SHP77 treated with DMSO at 0.1 percent for 48 hours (cell line): ENCODE measurements at places on chromosomes 2 and 18.

- DNase-seq: no peak
These were observed 36.0 kb upstream of the FZD5 start for GRCh38 chr2:207805566-207806226.

GRCh38 chr2:142778289-142778688 is 99.2 kb upstream of the KYNU start:
- DNase-seq: no peak

DNA sequence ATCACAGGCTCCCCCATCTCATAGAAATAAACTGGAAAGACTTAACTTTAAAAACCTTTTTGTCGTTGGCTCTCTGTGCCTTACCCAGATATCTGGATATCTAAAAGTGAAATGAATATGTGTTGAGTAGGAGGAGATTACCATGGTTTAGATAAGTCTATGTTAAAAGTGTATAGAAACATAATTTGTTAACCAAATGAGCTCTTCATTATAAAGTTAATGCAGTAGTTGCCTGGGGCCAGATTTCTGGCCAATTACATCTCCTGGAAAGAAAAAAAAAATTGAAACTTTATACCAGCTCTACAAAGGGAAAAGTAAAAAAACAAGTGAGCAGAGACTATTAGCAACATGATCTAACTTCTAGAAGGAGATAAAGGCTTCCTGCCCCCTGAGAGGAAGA is 259.6 kb upstream of the UBE2E3 start:
- no peak for DNase-seq

DNA sequence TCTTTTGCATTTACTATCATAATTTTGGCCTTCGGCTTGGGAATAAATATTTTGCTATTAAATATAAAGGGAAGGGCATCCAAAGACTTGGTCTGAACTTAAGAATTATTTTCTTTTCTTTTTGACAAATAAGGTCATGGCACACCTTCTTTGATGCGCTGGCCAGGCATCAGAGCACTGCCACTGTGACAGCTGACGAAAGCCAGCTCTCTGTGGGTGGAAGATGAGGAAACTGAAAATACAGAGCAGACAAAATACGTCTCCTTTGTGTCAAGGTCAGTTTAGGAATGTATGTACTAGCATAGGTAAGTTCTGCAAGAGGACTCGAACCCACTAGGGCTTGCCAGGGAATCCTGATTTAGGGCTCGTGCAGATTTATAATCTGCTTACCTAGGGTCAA is 155.9 kb upstream of the MEIS1 start:
- no peak for DNase-seq

DNA sequence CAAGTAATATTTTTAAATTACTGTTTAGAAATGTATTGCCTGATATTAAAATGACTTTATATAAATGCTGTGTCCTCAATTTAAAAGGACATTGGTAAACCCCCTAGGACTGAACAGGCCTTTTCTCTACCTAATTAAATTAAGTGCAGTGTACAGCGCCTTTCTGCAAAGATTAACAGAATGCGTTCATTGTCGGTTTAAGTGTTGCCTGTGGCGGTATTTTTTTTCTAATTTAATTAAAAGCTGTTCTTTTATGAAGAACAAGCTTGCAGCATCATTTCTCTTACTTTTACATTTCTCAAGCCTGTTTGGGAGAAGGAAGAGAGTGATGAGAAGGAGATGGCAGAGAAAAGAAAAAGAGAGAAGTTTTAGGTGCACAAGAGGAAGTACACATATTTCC is 344.9 kb downstream of the CPS1 start:
- DNase-seq: no peak

GRCh38 chr2:42032224-42032620 is 15.6 kb upstream of the PKDCC start:
- DNase-seq: no peak

DNA sequence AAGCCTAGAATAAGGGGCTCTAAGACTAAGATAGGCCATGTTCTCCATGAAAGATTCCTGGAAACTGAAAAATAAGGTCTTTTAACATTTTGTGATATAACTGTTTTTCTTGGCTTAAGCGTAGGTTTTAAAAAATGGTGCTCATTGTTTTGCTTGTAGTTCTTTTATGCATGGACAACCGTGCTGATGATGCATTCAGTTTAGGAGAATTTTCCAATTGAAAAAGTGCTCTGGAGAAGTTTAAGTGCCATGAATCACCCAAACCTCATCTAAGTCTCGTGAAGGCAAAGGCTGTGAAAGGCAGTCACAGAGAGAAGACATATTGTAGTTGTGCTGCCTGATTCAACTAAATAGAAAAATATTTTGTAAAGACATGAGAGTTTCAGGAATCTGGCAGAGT is 111.8 kb upstream of the GAREM1 start:
- no peak for DNase-seq

- DNase-seq: no peak
These were observed 192.1 kb downstream of the SP3 start for GRCh38 chr2:173773076-173773475.

DNA sequence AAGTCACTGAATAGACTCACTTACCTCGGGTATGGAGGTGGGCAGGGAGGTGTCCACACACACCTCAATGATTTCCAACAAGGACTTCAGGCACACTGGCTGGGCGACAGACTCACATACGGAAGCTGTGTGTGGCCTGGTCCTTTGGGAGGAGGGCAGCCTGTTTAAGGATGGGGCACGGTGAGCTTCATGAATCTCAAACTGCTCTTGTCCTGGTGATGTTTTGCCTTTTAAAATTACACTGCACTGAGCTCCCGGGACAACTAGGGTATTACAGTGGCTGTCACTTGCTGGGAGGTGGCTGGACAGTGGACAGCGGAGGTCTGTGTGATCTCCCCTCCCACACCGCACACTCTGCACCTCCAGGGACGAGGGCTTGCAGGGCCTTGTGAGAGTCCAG is 211.6 kb downstream of the SNTG2 start:
- DNase-seq: no peak

DNA sequence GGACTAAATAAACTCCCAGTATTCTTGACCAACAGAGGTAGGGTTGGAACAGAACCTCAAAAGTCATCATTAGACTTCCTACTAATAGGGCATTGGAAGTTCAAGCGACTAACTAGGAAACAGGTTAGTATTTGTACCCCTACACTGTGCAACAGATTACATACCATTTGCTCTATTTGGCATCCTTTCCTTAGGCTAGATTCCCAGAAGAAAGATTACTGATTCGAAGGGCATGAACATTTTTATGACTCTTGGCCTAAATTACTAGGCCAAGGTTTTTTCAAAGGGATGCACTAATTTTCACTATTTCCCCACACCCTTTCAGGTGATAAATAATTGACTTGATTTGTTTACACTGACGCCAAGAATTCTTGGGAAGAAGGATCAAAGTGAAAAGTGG is 104.8 kb upstream of the CYP1B1 start:
- no peak for DNase-seq

GRCh38 chr2:55302241-55302640 is 33.2 kb upstream of the MTIF2 start:
- DNase-seq: no peak

DNA sequence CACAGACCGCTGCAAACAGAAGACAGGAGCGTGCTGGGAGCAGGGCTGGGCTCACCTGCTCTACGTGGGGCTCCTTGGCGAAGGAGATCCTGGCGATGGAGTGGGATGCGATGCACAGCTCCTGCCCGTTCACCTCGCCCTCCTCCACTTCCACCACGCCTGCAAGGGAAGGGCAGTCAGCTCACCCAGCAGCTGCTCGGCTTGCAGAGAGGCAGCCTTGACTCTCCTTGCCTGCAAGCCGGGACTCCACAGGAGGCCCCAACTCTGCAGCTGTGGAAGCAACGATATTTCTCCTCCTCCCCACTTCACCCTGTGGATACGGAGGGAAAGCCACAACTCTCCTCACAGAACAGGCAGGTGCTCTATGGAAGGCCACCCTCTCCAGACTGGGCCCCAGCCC is 35.1 kb downstream of the THAP4 start:
- DNase-seq: no peak

- peak; percentile 69 for DNase-seq
These were observed 105.2 kb downstream of the NETO1 start for GRCh38 chr18:72762515-72763122.

DNA sequence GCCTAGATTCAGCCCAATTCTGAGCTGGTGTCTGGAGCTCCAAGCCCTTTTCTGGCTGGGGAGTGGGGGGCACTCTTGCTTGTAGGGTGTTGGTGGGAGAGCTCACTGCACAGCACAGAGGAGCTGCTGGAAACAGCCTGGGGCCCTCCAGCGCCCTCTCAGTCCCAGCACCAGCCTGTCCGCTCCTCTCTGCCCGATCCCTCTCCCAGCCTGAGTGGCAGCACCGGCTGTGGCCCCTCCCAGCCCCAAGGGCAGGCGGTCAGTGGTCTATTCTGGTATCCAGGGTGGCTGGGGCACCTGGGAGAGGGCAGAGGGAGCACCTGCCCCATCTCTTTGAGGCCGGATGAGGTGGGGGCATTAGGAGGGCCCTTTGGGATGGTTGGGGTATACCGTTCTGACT is 13.2 kb upstream of the DES start:
- no peak for DNase-seq

- DNase-seq: no peak
These were observed 4.1 kb downstream of the HS6ST1 start for GRCh38 chr2:128314348-128315121.

DNA sequence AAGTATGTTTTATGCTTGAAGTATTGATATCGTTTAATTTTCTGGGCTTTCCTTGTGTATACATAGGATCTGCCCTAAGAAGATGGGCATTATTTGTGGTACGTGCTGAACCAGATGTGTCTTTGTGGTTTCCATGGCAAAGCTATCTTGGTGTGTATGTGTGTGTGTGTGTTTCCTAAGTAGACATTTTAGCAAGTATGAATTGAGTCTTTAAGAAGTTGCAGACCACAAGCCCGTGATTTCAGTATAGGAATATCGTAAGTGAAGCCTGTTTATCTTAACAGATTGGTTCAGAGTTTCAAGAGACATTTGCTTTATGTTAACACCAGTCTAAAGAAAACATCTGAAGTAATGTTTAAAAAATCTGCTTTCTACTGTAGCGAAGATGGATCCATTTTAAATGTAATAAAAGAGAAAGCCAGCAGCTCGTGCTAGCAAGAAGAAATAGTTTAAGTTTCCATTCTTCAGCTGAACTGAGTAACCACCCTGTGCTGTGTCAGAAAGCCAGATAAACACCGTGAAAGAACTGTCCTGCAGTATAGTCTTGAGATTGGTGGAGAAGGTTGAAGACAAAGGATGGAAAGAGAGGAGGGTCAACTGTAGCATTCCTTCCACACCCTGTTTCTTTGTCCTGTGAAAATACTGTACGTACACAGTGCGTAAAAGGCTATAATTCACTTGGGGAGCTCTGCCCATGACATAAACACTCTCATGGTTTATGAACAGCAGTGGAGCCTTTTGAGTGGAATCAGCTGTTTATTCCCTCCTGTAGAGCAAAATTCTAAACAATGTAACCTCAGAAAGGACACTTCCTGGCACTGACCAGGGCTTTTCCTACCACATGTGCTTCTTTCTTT is 91.9 kb upstream of the FOSL2 start:
- no peak for DNase-seq

- DNase-seq: no peak
These were observed 108.4 kb downstream of the IRS1 start for GRCh38 chr2:226691255-226691654.

GRCh38 chr2:219003979-219004378 is 10.8 kb upstream of the CRYBA2 start:
- no peak for DNase-seq

DNA sequence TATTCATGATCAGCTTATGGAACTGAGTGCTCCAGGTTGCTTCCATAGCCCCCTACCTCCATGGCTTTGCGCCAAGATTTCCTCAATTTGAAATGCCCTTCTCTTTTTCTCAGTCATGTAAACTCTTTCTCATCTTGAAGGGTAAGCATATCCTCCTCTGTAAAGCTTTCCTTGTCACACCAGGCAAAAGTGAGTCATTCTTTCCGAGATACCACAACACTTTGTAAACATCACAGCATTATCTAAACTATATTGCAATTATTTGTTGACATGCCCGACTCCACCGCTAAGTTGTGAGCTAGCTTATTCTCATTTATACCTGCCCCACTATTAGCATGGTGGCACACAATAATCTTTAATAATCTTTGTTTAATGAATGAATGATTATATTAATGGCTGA is 419.5 kb upstream of the CHST9 start:
- no peak for DNase-seq

- no peak for DNase-seq
These were observed 944.9 kb downstream of the CNTNAP5 start for GRCh38 chr2:124970030-124970429.

DNA sequence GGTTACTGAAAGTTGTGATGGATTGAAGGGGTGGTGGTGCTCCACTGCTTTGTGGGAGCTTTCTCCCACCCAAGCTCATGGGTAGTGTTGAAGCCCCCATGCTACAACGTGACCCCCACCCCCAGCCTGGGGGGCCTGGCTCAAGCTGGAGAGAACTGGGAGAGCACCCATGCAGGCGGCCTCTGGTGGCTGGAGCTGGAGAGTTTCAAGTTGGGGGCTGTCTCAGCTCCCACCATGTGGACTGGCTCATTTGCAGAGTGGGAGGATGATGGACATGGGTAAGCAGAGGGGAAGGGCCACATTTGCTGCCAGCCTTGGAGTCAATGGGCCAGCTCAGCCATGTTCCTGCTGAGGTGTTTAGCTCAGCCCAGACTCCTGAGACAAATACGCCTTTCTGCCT is 62.8 kb downstream of the INPP4A start:
- no peak for DNase-seq

GRCh38 chr2:238694922-238695321 is 153.0 kb upstream of the TWIST2 start:
- no peak for DNase-seq

GRCh38 chr2:71941726-71942525 is 205.7 kb downstream of the CYP26B1 start:
- DNase-seq: no peak

- DNase-seq: no peak
These were observed 916.7 kb downstream of the CPS1 start for GRCh38 chr2:211473116-211473515.

- DNase-seq: no peak
These were observed 78.5 kb upstream of the CTNNA2 start for GRCh38 chr2:79434362-79434761.

GRCh38 chr2:174014699-174015070 is 49.5 kb upstream of the SP3 start:
- DNase-seq: no peak

GRCh38 chr2:24885221-24886125 is 34.6 kb downstream of the ADCY3 start:
- DNase-seq: peak; percentile 80

DNA sequence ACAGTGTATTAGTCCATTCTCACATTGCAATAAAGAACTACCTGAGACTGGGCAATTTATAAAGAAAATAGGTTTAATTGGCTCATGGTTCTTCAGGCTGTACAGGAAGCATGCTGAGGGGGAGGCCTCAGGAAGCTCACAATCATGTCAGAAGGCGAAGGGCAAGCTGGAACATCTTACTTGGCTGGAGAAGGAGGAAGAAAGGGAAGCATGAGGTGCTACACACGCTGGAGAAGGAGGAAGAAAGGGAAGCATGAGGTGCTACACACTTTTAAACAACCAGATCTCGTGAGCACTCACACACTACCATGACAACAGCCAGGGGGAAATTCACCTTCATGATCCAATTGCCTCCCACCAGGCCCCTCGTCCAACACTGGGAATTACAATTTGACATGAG is 95.3 kb upstream of the FAM110C start:
- no peak for DNase-seq
